ENCODE measurements at places on chromosomes 11 and 22.

- DNase-seq, result peak; percentile 44
These were observed 33.6 kb upstream of the MMP7 start for GRCh38 chr11:102564110-102564509.

- no peak for DNase-seq
These were observed 109.4 kb downstream of the KIF18A start for GRCh38 chr11:27998552-27998951.

GRCh38 chr11:65869643-65870306 is 2.8 kb downstream of the EFEMP2 start:
- no peak for DNase-seq

DNA sequence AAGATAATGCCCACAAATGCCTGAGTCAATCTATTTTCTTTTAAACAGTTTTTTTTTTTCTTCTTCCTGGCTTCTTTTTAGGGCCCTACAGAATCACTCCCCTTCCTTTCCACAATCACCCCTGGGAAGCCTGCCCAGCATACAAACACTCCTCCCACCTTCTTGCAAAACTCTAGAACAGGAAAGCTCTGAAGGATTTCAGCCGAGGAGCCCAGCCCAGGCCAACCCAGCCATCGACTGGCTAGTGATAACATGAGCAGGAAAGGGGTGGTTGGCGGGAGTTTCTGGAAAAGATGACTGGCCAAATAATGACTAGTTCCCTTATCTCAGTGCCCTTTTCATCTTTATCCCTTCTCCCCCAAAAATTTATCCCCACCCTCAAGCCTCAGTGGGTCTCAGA is 68.2 kb downstream of the USP35 start:
- peak; percentile 52 for DNase-seq

DNA sequence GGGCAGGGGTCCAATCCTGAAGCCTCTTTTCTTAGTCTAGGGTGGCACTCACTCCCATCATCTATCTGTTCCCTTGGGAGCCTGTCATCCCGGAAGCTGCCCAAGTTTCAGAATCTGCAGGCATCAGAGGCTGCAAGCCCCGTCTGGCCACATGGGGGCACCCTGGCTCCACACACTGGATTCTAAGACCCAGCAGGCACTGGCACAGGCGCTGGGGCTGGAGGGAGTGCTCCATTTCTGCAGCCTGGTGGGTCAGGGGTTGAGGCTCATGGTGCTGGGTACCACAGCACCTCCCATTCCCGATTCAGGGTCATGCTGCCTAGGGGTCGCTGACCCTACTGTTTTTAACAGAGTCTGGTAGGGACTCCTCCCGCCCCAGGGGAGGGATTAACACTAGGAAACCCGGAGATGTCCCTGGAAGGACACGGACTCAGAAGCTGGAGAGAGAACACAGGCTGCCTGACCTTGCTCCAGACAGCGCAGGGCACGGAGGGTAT is 243.9 kb upstream of the SYN3 start:
- DNase-seq, result peak; percentile 79

Measured in hepatic stellate cell (primary cell).